ENCODE measurements at places on chromosomes 16 and 17. TPM values are rescaled to one million over a fixed set of nuclear protein-coding genes. Genes with fewer than 3 reads are reported as not detected.

DNA sequence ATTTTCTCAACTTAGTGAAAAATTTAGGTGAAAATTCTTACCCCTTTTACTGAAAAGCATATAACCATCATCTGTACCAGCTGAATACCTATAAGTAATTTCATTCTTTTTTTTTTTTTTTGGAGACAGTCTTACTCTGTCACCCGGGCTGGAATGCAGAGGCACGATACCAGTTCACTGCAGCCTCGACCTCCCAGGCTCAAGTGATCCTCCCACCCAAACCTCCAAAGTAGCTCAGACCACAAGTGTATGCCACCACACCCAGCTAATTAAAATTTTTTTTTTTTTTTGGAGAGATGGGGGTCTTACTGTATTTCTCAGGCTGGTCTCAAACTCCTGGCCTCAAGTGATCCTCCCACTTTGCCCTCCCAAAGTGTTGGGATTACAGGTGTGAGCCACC lies 33.8 kb downstream of the TUBD1 start:
- no peak for DNase-seq

DNA sequence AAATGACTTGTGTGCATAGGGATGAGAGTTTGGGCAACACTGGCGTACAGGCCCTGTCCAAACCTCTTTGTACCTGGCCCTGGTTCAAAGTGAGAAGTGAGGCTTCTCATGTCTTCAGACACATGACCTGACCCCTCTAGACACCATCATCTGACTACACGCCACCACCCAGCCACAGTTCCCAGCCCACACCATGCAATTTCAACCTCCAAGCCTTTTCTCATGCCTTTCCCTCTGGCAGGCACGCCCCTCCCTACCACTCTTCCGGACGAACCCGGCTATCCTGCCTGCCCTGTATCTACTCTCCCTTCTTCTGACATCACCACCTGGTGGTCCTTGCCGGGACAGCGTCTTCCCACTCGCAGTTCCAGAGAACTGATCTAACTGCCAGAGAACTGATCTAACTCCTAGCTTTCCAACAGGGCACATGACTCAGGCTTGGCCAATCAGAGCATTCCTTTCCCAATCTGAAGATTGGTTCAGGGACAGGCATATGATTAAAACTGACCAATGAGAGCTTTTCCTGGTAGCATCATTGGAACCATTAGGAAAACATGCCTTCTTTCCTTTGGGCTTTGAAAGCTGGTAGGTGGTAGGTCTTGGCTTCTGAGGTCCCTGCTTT lies 27.1 kb upstream of the IL21R start:
- DNase-seq, result peak; percentile 82

DNA sequence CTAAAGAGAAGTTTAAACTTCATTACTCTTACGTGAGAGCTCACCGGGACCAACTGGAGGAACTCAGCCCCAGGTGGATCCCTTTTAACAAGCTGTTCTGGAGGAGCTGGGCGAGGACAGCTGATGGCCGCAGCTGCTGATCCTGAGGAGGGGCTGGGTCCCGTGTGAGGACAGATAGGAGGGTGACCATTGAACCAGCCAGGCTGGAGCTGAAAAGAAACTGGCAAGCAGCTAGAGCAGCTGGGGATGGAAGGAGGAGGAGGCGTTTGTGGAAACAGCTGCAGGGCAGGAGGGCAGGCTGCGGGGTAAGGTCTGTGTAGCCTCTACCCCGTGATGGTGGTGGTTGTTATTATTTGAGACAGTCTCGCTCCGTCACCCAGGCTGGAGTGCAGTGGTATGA lies 119.5 kb downstream of the AATF start:
- no peak for DNase-seq

DNA sequence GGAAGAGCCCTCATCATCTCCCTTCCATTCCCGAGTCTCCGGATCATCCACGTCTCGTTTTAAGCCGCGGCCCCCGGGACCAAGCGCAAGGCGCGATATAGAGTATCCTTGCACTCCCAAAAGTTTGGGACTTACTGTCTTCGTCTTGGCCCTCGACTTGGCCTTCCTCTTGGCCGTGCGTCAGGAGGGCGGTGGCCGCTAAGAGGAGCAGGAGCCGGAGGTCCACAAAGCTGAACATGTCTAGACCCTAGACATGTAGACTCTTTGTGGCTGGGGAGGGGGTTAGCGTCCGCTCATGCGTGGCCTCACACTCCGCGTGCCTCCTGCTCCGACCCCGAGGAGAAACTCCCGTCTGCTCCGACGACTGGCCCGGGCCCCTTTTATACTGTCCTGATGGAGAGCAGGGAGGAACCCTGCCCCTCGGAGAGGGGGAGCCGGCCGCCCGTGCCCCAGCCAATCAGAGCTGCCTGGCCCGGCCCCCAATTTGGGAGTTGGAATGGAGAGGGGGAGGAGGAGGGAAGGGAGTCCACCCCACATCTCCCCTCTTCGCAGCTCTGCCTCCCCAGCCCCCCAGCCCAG lies at the start of gene COL1A1:
Gene COL1A1, minus strand, starts transcription at position 356 of the 579 bp plus-strand sequence. Its CDS starts 118 bp downstream, at position 238.
- peak; percentile 78 for DNase-seq

GRCh38 chr16:9286930-9287329 lies 195.5 kb downstream of the HAPSTR1 start:
- no peak for DNase-seq

GRCh38 chr17:59893676-59894100 lies 767 bp downstream of the RPS6KB1 start:
- no peak for DNase-seq

DNA sequence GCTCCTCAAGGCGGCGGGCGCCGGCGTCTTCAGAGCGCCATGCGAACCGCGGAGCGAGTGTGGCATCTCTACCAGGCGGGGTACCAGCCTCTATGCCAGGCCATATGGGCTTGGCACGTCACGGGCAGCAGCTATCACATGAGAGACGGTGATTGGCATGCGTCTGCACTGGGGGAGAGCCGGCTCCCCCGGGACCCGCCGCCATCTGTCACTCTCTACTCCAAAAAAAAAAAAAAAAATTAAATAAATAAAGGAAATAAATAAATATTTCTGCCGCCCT lies at the start of gene NEUROD2:
Gene NEUROD2, minus strand, starts transcription at position 70 of the 280 bp plus-strand sequence. CDS start 1,321 bp downstream, outside the sequence.
- no peak for DNase-seq

- DNase-seq, result peak; percentile 68
Observed at GRCh38 chr17:35147375-35147905, at the start of gene UNC45B. TSS of gene UNC45B (plus strand) at chr17:35147817. CDS start at chr17:35148264, 447 bp downstream.

- DNase-seq, result no peak
Observed at GRCh38 chr16:88366032-88366703, 16.6 kb upstream of the ZNF469 start.

- no peak for DNase-seq
Observed at GRCh38 chr17:57864273-57864672, 14.4 kb upstream of the MRPS23 start.

GRCh38 chr17:269616-270514 lies 82.7 kb downstream of the RPH3AL start:
- peak; percentile 51 for DNase-seq

- no peak for DNase-seq
Observed at GRCh38 chr16:68923116-68923515, 79.8 kb downstream of the TANGO6 start.

DNA sequence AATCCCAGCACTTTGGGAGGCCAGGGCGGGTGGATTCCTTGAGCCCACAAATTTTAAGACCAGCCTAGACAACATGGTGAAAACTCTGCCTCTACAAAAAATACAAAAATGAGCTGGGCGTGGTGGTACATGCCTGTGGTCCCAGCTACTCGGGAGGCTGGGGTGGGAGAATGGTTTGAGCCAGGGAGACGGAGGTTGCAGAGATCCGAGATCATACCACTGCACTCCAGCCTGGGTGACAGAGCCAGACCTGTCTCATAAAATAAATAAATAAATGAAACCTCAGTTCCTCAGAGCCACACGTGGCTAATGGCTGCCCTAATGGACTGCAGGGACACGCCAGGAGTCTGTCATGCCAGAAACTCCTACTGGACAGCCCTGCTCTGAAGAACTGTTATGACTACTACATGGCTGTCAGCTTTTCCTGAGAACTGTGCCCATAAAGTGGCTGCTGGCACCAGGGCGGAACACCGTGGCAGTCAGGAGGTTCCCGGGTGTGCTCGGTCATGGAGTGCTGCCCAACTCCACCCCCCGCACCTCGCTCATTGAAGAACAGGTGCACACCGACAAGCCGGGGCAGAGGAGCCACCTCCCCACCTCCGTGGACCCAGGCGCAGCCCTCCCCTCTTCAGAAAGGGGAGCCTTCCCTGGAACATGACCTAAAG lies 4.3 kb downstream of the TMEM11 start:
- no peak for DNase-seq

DNA sequence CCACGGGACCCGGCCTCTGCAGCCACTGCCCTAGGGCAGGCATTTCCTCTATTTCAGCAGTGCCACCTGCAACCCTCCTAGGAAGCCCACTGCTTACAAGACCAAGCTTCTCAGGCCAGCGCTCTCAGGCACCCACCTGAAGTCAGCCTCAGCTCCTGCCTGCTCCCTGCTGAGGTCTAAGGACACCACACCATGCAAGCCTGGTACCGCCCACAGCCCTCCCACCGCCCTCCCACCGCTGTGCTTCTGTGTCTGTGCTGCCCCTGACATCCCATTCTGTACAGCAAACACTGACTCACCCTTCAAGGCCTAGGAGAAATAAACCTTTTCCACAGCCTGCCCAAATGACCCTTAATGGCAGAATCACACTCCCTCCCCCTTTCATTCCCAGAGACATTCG lies 6.3 kb downstream of the CLUH start:
- DNase-seq, result peak; percentile 57

DNA sequence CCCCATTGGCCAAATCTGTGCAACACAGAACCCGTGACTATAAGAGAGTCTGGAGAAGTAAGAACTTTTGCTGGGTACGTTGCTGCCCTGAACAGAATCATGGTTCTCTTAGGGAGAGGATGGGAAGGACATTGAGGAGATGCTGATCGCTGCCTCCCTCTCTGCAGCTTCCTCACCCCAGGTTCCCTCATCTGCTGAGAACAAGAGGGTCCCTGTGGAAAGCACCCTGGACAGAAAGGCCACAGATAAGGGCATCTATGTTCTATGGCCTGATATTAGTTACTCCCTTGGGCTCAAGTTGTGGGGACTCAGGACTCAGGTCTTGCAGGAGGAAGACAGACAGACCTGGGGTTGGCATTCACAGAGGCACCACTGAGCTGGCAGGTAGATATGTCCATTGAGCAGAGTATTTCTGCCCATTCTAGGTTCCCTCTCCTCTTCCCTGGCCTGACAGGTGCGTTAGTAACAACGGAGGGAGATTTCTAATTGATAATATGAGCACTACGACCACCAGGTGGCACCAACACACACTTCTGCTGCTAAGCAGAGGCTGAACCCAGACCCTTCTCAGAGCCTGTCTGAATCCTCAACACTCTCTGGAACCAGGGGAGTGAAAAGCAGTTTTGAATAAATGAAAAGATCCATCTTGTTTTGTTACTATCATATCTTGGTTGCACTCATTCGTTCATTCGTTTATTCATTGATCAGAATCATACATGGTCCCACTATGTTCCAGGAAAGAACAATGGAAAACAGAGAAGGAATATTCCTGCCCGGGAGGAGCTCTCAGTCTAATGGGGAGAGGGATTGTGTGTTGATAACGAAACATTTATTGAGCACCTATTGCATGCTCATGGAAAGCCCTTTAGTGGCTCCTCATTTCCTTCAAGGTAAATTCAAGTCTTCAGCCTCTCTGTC lies 56.4 kb downstream of the SLC6A2 start:
- DNase-seq, result no peak

- no peak for DNase-seq
Observed at GRCh38 chr17:58501451-58501850, 13.0 kb downstream of the MTMR4 start.

DNA sequence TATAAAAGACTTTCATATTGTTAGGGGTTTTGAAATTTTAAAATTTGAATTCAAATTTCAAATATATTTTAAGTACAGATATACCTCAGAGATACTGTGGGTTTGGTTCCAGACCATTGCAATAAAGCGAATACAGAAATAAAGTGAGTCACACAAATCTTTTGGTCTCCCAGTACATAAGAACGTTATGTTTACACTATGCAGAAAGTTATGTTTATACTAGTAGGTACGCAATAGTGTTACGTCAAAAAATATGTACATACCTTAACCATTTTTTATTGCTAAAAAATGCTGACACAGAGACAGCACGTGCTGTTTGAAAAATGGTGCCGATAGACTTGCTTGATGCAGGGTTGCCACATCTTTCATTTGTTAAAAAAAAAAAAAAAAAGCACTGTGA lies 19.7 kb downstream of the NUP88 start:
- DNase-seq, result no peak

GRCh38 chr17:57046749-57047148 lies 38.3 kb upstream of the AKAP1 start:
- no peak for DNase-seq

- DNase-seq, result peak; percentile 56
Observed at GRCh38 chr17:79901131-79901530, 61.9 kb upstream of the CBX4 start.

GRCh38 chr16:1772908-1773702 lies at the start of gene MRPS34:
TSS of gene MRPS34 (minus strand) at chr16:1773134. CDS start at chr16:1773119, 15 bp downstream.
- peak; percentile 95 for DNase-seq

DNA sequence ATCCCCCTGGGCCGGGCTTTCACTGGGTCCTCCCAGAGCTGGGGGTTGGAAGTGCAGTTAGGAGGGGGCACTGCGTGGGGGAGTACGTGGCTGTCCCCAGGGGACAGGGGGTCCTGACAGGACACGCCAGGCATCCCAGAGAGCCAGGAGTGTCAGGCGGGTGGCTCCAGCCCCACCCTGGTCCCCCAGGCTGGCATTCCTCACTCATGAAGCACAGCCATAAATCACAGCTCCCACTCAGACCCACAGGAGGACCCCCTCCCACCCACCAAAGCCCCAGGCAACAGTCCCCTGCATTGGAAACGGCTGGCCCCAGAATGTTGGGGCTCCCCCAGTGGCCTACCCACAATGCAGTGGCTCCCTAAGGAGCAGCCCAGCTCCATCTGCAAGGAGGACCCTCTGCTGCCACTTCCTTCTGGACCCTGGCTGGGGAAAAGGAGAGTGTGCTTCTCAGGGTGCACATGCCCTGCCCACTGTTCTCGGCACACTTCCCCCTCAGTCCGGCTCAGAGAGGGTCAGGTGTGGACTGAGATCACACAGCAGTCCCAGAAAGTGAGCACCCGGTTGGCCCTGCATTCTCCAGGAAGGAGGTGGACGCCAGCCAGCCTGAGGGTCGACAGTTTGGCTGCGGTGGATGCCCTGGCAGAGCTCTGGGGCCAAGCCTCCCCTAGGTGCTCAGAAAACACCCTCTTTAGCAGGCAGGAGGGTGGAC lies 7.3 kb upstream of the FOXN1 start:
- DNase-seq, result no peak

The VAT1L gene
- total RNA-seq, result not detected

The CLDN6 gene
- total RNA-seq, result not detected

The C17orf113 gene
- 0.86 TPM for total RNA-seq

The KRTAP4-5 gene
- not detected for total RNA-seq

The IRX5 gene
- not detected for total RNA-seq

The PPP1R1B gene
- total RNA-seq, result not detected

The GAS2L2 gene
- total RNA-seq, result not detected

The FAM83G gene
- total RNA-seq, result 5.1 TPM

The XYLT1 gene
- 29.2 TPM for total RNA-seq

Data from spleen (tissue), 13 donors.